ENCODE measurements at places on chromosomes 5 and 9.

DNA sequence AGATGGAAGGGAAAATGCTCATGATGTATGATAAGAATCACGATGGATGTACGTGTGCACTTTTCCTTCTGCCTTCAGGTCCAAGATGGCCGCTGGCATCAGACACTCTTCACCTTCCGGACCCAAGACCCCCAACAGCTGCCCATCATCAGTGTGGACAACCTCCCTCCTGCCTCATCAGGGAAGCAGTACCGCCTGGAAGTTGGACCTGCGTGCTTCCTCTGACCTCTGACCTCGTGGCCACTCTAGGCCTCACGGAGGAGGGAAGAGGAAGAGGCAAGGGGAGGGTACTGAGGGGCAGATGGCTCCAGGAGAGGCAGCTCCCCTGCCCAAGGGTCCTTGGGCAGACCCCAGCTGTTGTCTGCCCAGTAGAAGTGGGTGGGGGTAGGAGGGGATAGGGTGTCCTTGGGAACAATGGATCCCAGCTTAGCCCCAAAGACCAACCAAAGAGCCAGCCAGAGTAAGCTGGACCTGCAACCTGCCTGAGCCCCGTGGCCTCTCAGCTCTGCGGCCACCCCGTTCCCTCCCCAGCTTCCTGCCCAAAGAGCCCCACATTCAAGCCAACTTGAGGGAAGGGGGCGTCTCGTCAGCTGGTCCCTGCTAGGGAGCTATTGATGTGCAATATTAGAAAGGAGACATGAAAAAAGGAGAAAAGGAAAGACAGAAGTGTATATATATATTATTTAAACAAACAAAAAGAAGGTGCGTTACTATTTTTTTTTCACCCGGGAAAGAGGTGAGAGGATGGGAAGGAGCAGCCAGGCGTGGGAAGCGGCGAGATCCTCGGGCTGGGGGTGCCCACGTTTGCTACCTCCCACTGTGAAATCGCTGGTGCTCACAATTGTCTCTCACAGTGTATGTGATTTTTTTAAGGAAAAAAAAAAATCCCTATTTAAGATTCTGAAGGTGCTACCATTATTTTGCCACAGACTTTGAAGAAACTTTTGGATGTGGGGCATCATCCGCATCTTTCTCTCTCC is 12.1 kb upstream of the ORM1 start:
- DNase-seq = no peak

- DNase-seq = no peak
Measured at GRCh38 chr5:8295141-8295540, 426.2 kb downstream of the MTRR start.

DNA sequence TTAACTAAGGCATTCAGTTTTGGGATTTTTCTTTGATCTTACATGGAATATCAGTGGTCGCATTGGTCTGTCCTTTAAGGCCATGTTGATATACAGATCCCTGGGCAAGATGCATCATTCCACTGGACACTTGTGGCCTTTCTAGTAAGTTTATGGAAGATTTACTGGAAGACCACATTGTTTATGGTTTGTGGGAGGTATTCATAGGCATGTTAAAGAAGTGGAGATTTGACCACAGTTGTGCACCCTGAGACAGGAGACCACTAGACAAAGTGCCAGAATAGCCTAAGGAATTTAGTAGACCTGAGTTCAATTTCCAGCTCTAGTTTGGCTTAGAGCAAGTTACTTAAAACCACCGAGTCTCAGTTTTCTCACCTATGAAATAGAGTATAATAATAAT is 383.1 kb upstream of the PAPPA start:
- DNase-seq = no peak

DNA sequence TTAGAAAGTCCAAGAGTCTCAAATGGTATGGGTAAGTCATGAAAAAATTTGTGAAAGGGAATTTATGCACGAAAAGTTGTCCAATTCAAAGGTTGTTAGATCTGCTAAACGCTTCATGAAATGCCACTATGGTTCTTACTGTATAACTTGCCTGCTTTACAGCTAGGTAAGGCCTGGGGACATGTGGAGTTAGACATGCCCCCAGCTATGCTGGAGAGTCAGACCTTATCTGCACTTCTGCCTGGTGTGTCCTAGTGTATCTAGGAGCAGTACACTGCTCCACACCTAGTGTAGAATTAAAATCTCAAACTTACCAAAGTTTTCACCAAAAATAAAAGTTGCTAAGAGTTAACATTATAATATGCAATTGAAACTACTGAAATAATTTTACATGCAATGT is 136.8 kb downstream of the MAPKAP1 start:
- DNase-seq = no peak

DNA sequence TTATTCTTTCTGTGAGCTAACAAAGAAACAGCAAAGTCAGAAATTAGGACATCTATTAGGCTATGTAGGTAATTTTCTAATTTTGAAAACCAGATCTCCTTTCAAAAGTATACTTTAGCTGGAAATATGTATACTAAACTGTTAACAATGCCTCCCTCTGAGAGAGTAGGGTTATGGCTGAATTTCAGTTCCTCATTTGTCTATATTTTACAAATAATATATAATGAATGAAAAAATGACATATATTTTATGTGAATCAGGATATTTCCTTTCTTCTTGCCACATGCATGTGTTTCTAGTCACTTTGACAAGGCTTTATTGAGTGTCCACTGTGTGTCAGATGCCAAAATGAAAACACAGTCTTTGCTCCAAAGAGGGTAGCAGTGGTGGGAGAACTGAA is 15.4 kb downstream of the HACD4 start:
- DNase-seq = no peak

GRCh38 chr9:136047775-136048559 is 47.1 kb downstream of the NACC2 start:
- DNase-seq = no peak

DNA sequence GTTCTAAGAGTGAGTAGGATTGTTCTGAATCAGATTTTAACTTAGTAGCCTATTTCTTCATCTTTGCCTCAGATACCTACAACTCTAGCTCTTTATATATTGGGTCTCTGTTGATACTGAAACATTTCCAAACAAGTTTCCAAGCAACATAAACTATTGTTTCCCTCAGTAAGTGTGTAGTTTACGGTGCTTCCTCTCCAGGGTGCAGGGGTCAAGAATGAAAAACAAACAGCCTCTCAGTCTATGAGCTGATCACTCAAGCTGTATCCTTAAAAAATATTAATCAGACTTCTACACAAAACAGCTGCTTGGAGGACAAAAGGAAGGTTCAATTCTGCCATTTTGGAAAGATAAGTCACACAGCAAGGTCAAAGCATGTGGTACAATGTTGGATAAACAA is 75.0 kb downstream of the ADAMTS12 start:
- DNase-seq = no peak

GRCh38 chr5:150710165-150710564 is 9.3 kb upstream of the RBM22 start:
- no peak for DNase-seq

DNA sequence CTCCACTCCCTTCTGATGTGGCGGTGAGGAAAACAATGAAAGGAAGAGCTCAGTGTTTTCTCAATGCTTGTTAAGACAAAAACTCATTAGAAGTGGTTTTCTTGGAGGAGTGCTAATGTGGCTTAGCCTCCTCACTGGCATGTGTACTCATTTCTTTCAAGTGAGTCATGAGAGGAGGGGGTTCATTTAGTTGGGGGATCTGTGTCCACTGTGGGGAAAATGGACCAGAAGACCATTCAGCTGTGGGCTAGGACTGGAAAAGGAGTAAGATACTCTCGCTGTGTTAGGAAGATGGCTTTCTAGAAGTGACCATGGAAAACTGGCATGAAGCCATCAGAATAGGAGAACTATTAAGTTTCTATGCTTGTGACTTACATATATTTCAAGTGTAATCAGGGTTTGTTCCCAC is 23.5 kb downstream of the KLF9 start:
- no peak for DNase-seq

GRCh38 chr9:113178087-113178486 is 27.3 kb downstream of the SLC31A2 start:
- DNase-seq = no peak

DNA sequence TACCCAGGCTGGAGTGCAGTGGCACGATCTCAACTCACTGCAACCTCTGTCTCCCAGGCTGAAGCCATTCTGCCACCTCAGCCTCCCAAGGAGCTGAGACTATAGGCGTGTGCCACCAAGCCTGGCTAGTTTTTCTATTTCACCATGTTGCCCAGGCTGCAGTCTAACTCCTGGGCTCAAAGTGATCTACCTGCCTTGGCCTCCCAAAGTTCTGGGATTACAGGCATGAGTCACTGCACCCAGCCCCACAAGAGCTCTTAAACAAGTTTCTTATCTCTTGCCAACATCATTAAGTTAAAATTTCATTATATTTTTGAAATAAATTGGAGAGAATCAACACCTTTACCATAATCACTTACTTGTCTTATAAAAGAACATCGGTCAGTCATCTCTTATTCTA is 280.3 kb downstream of the ARHGEF28 start:
- no peak for DNase-seq

- DNase-seq = no peak
Measured at GRCh38 chr5:150642567-150642927, 2.1 kb downstream of the SYNPO start.

- no peak for DNase-seq
Measured at GRCh38 chr9:112037281-112038016, 137.6 kb downstream of the SUSD1 start.

DNA sequence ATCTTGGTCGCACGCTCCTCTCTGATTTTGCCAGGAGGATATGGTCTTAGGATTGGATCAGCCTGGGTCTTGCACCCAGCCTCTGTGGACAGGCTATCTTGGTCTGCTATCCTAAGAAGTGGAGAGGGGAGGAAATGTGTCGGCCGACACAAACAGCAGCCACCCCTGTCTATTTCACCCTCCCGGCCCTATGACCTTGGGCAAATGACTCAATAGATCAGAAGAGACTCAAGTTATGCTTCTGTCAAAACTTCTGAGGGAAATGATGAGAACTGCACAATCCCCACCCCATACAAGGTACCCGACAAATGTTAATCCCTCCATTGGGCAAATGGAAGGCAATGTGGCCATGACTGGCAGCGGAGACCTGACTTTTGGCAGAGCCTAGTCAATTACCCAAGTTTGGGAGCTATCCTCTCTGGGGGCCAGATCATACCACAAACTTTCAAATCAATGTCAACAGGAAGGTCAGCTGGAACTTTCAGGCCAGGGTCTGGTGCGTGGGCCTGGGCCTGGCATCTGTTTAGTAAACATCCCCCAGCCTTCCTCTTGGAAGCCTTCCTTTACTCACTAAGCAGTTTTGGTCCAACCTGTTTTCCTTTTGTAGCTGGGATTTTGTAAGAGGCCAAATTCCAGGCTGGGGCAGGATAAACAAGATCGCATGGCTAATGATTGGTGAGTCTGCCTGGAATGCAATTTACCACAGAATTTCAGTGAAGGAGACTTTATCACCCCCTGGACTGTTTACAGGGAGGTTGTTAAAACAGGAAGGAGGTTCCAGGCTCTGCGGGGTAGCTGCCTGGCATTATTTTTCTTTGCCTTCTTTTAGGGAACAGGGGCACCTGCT is 64.2 kb upstream of the CPEB4 start:
- peak; percentile 72 for DNase-seq

GRCh38 chr5:178509491-178510057 is 80.6 kb downstream of the COL23A1 start:
- DNase-seq = no peak

GRCh38 chr9:13001989-13002580 is 227.3 kb downstream of the LURAP1L start:
- no peak for DNase-seq

DNA sequence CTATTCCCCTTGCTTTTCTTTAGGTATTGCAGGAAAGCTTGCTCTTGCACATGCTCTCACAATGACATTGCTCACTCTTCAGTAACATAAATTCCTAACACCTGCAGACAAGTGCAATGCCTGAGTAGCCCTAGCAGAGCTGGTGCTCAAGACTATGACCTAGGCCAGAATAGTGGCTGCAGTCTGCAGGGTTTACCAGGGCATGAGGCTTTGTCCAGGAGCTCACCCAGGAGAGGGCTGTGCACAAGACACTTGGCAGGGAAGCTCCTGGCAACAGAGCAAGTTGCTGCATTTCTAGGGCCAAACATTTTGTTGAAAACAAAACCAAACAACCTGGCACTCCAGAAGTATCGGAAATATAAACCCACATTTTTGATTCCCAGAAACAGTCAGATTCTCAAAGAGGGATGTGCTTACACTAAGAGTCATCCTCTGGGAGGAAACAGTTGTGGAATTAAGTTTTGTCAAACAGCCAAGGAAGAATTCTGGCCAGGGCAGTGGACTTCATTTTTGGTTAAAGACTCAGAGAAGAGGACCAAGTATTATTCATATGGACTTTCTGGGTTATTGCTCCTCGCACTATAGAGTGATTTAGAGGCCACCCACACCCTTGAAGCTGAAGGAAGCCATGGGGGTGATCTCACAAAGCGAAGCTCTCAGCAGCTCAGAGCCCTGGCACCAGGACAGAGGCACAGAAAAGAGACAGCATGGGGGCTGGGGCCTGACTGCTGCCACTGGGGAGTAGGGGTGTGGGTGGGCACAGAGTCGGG is 44.9 kb downstream of the MACROH2A1 start:
- DNase-seq = no peak

GRCh38 chr9:134624621-134625181 is 16.9 kb upstream of the COL5A1 start:
- no peak for DNase-seq

DNA sequence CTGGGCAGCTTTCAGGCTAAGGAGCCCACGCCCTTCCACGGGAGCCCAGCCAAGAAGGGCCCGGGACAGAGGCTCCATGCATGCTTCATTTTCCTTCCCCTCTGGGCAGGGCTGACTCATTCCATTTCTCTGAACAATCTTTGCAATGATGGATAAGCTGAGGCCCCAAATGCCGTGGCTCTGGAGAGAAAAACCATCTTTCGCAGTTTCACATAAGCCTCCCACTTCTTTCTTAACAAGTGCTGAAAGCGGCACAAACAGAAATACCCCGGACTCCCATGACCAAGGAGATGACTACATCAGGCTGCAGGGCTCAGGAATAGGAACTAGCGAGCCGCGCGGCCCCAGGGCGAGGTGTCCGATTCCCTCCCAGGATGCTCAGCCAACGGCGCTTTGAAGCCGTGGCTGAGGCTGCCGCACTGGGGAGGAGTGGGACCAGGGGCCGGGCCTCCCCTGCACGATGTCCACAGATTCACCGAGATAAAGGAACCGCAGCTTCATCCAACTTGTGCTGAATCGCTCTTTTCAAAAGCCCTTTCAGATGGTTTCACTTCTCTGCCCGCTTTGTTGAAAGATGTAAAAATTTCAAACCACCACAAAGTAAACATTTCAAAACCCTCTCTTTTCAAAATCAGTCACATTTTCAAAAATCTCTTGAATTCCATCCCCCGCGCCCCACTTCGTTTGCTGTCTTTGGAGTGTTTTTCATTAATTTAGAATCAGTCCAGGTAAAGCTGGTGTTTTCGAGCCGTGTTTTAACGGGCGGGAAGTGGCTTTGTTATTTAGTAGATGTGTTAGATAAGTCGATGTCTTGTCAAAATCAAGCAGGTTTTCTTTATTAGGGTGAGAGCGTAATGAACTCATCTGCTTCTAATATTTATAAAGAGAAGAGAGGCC is 96.5 kb upstream of the LMX1B start:
- peak; percentile 76 for DNase-seq
